GM23248 (cell line): ENCODE measurements at places on chromosomes 1 and 21. TPM values are rescaled to one million over a fixed set of nuclear protein-coding genes. Genes with fewer than 3 reads are reported as not detected.

Gene TSPAN1
- total RNA-seq: not detected in 2 replicates

Gene EDN2
- total RNA-seq: not detected in 2 replicates

Gene EFNA1
- total RNA-seq: not detected in 2 replicates

Gene AGT
- total RNA-seq: not detected in 2 replicates

Gene CACNA1E
- total RNA-seq: not detected in 2 replicates

Gene MTMR11
- 7.7 and 13.1 TPM in 2 replicates for total RNA-seq

Gene DPYD
- 70.7 and 75.5 TPM in 2 replicates for total RNA-seq

GRCh38 chr21:37263827-37264600 is 3.1 kb downstream of the VPS26C start:
- peak; percentile 76 for DNase-seq

- peak; percentile 96 for DNase-seq
Observed at GRCh38 chr1:159924025-159924790, 1.1 kb downstream of the TAGLN2 start.

DNA sequence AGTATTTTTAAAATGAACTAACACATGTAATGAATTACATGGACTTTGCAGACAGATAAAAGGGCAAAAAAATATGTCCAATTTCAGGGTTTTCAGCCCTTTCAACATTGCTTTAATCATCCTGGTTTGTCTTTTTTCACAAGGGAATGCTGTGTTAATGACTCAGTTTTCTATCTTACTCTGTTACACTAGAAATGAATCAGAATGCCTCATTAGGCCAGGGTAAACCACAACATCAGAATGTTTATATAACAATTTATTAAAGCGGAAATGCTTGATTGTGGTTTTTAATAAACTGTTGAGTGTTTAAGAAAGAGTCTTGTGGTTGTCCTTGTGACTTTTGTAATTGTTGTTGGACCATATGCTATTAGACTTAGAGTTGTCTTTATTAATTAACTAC is 13.5 kb downstream of the GORAB start:
- DNase-seq: peak; percentile 85

- DNase-seq: peak; percentile 28
Observed at GRCh38 chr1:66617362-66618184, 83.6 kb downstream of the SGIP1 start.

DNA sequence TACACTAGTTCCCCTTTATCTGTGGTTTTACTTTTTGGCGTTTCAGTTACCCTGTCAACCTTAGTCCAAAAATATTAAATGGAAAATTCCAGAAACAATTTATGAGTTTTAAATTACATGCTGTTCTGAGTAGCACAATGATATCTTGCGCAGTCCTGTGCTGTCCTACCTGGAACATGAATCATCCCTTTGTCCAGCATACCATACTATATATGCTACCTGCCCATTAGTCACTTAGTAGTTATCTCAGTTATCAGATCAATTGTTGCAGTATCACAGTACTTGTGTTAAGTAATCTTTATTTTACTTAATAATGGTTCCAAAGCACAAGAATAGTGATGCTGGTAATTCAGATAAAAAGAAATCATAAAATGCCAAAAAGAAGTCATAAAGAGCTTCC is 52.7 kb downstream of the AGBL4 start:
- no peak for DNase-seq

DNA sequence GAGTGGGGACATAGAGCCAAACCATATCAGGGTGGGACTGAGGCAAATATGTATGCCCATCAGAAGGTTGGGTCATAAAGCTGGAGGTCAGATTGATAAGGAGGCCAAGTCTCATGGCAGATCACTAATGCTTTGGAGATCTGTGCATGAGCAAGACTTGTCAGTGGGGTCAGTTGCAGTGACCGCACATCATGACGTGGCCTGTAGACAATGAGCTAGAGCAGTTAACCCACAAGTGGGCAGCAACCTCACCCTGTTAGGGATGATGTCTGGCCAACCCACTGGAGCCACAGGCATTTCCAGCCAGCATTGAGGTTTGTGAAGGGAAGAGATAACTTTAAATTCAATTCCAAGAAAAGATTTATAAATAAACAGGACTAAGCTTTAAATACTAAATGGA is 66.7 kb downstream of the XCL1 start:
- DNase-seq: peak; percentile 90

- DNase-seq: peak; percentile 67
Observed at GRCh38 chr1:59879574-59879973, 47.0 kb downstream of the CYP2J2 start.

- peak; percentile 79 for DNase-seq
Observed at GRCh38 chr1:234620272-234621126, 10.5 kb upstream of the IRF2BP2 start.

GRCh38 chr21:31293986-31294385 is 50.1 kb downstream of the TIAM1 start:
- DNase-seq: peak; percentile 92

DNA sequence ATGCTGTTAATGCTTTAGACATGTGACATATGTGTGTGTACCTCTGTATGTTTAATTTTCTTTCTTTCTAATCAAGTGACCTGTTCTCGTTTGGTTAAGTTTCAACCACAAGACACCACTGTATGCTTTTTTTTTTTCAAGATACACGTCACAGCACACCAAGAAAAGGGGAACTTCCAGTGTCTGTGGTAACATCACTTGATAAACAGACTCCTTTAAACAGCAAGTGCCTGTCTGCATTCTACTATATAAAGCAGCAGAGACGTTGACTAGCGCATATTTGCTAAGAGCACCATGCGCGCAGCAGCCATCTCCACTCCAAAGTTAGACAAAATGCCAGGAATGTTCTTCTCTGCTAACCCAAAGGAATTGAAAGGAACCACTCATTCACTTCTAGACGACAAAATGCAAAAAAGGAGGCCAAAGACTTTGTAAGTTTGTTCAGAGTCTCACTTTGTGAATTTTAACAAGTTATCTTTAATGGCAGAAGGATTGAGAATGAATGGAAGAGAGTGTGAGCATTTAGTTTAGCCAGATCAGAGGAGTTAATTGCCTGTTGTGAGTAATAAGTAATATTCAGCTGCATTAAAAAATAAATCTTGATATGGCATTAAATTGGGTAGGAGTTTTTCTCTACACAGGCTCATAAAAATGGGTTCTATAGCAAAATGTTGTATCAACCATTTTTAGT is at the start of gene RGS1:
RGS1 (plus strand) TSS at position 275 of the 691 bp plus-strand sequence; CDS start at position 295, 20 bp downstream.
- no peak for DNase-seq

DNA sequence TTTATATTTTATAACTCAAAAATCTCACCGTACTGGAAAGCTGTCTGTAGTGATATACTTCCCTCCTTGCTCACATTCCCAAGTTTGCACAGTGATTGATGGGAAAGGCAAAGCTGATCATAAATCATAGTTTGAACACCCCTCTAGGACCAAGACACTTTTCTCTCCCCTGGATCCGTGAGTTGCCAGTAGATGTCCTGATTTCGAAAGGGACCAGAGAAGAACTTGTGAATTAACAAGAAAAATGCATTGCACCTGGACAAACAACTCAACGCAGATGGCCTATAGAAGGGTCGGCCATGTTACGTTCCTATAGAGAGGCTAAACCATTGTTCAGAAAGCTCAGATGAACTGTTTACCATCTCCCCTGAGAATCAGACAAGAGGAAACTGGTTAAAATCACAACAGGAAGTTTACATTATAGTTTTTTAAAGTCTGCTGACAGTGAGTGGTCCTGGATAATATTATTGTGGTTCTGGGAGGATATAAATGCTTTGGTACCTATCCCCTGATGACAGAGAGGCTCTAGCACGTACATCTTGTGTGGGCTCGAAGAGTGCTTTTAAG is 124.0 kb upstream of the SLC45A1 start:
- no peak for DNase-seq
